BJ (cell line): ENCODE measurements at places on chromosomes 7 and 10.

DNA sequence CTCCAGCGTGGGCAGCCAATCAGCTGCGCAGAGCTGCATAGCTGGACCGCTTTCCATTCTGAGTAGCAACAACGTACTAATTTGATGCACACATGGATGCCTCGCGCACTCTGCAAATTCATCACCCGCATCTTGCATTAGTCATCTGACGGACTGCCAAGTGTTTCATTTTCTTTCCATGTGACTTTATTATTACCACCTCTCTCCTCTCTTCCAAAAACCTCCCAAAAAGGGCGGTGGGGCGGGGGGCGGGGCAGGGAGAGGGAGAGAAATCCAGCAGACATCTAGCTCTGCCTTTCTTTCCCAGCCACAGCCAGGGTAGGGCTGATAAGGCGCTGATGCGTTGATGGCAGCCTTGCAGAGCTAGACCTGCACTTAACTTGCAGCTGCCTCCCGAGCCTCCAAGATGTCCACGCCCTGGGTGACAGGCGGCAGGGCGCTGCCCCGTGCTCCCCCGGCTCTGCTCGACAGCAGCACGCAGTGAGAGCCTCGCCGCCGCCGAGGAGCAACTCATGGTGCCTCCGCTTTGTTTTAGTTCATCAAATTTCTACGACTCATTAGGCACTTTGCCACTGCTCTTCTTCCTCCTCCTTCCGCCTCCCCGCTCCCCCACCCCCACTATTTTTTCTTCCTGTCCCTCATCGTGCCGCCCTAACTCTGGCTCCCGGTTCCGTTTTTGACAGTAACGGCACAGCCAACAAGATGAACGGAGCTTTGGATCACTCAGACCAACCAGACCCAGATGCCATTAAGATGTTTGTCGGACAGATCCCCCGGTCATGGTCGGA is 147.3 kb downstream of the CELF2 start:
- peak; percentile 63 for DNase-seq

GRCh38 chr7:148828965-148829364 is 55.1 kb downstream of the EZH2 start:
- DNase-seq = no peak

DNA sequence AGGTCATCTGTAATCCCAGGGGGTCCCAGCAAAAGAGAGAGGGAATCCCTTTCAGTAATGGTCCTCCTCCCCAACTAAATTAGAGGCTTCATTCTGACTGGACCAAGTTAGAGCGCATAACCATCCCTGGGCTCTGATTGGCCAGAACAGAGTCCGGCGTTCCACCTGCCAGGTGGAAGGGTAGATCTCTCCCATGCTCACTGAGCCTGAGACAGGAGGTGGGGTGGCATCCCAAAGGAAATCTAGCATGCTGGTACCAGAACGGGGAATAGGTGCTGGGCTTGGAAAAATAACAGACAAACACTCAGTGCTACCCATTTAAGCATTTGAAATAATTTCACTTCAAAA is 21.0 kb upstream of the TSPAN33 start:
- DNase-seq = no peak

- DNase-seq = no peak
These were observed 34.7 kb downstream of the FBXW4 start for GRCh38 chr10:101660256-101660655.

GRCh38 chr7:122535086-122535485 is 163.8 kb downstream of the RNF133 start:
- no peak for DNase-seq

GRCh38 chr7:112654322-112655216 is 135.6 kb downstream of the TMEM168 start:
- no peak for DNase-seq

DNA sequence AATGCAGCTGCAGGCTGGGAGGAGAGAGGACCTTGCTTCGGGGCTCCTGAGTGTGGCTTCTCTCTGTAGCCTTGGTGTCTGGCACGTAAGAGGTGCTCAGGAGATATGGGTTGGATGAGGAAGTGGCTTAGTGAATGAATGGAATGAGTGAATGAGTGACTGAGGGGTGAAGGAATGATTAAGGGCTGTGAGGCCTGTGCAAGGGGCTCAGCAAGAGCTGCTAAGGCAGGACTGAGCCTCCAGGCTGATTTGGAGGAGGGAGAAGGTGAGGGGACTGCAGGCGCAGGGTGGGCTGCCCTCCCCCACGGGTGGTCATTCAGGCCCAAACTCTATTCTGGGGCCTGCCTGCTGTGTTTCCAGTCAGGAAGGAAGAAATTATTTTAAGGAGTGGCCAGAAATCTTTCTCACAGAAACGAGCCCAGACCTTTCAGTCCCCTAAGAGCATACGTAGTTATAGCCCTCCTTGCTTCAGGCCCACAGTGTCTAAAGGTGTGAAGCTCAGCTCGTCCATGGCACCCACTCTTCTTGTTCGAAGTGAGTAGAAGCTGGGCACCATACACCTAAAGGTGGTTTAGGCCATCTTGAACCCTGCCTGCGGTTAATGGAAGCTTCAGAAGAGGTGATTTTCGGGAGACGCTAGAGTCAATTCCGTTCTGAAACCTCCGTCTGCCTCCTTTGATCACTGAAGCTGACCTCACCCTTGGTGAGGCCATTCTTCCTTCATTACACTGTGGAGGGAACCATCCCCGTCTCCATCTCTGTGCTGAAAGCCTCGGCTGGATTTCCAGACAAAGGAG is 49.5 kb upstream of the SAMD8 start:
- no peak for DNase-seq

GRCh38 chr10:62873866-62874265 is 57.7 kb upstream of the EGR2 start:
- DNase-seq = no peak

- no peak for DNase-seq
These were observed 124.5 kb downstream of the SEMA3A start for GRCh38 chr7:84069999-84070500.

- no peak for DNase-seq
These were observed 11.9 kb downstream of the ZCCHC24 start for GRCh38 chr10:79433324-79434222.
